ENCODE measurements at places on chromosomes 4 and X.

GRCh38 chr4:8403173-8403753 is 37.3 kb downstream of the ACOX3 start:
- peak; percentile 46 for DNase-seq

DNA sequence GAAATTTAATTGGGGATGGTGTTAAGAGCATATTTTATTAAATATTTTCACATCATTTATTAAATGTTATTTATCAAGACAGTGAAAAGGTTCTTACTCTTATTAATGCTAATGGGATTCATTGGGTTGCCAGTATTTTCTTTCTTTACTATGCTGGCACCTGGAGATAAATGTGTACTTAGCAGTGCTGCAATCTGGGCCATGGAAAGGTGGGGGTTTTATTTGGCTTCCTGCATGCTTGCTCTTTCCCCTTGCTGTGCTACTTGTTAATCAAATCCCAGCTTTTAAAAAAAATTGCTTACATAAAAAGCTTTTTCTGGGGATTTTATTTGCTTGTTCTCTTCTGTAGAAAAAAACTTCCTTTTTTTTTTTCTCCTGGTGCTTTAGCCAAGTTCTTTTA is 48.3 kb downstream of the ZAR1 start:
- peak; percentile 31 for DNase-seq

DNA sequence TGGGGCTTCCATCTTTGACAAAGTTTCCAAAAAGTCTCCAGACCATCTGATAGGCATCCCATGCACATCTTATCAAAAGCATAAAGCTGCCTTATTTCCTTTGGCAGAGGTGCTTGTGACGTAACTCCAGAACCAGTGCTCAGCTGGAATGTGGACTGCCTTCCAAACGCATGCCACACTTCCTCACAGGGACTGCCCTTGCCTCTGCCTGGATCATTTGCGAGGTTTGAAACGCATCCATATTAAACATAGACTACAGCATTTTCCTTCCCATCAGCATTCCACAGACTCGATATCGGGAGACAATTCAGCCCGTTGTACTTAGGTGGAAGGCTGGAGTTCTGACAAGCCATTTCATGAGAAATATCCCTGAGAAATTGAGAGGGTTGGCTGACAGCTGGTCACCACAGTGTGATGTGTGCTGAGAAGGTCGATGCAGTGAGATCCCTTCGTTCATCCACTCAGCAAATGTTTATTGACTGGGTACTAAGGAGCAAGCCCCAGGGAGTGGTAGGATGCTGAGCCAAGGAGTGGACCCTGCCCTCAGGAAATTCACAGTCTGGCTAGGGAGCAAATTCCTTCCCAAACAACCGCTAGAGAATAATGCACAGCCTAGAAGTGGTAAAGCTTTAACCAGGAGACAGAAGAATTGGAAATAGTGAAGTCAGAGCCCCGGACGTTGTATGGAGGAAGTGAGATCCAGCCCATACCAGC is 376.0 kb downstream of the BCOR start:
- no peak for DNase-seq

GRCh38 chrX:120769576-120770341 is 105.9 kb downstream of the CT47B1 start:
- peak; percentile 28 for DNase-seq

GRCh38 chr4:183256756-183257385 is 63.2 kb downstream of the CLDN22 start:
- DNase-seq: no peak

DNA sequence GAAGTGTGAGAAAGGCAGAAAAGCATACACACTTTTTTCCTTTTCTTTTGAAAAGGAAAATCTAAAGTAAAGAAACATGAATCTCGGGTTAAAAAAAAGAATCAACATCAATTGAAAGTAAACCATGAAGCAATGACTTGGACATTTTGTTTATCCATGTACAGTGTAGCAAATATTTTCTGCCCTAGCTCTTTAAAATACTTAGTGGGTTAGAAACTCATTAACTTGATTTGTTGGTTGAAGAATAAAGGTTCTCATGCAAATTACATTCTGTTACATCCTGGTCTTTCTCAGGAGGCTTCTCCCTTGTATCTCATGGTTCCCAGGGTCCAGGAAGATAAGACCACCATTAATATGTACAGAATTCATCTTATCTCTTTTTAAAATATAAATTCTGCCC is 9.0 kb upstream of the MEPE start:
- DNase-seq: no peak

GRCh38 chrX:115958687-115959359 is 211.7 kb upstream of the AGTR2 start:
- no peak for DNase-seq

DNA sequence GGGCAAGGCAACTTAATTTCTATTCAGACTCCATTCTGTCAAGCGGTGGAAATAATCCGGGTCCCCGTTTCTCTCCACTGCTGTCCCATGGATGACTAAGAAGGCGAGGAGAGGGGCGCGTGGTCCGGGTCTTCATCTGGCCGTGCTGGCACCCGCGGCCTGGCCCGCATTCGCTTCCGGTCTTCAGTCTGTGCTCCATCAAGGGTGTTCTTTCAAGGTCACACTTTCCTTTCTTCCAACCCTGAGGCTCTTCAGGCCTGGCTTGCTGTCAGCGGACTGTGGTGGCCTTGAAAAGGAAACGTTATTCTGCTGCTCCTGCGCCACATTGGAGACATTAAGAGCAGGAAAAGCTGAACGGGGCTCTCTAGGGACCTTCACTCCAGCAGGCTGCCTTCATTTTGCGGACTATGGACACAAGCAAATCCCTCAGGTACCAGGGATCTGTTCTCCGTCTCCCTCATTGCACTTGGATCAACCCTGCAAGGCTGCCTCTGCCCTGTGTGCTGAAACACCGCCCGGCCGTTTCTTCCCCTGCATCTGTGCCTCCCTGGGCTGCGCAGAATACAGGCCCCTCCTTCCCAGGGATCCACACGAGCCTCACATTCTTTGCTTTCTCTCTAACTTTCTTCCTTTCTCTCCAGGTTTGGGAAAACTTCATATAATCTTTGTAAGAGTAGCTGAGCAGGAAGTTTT is 5.7 kb upstream of the SLC25A4 start:
- DNase-seq: no peak

DNA sequence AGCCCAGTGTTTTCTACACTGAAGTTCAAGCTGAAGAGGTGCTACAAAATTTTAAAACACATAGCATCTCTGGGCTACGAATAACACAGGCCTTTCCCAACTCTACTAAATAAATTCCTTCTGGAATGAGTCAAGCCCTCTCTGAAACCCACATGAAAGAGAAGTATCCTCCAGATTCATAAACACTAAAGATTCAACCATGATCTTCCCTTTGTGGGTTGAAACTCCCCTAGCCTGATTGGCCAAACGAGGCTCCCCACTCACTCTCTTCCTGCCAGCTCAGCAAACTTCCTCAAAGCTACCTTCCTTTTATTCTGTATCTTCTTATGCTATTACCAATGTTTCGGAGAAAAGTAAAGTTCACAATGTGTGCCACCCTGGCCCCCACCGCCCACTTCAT is 95.4 kb downstream of the NKX6-1 start:
- DNase-seq: no peak

DNA sequence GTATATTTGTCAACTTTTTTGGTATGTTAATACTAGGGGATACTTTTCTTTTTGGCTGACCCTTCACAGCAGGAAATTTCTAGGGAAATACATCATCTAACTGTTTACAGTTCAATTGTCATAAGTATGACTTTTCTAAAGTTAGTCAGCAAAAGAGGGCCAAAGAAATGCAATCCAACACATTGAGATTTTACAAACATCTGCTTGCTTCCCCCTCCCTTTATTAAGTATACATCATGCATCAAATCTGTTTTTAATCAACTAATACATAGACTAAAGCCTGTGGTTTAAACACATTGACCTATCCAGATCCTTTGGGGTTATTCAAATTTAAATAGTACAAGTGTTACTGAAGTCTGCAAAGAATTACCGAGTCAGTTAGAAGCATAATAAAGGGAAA is 93.9 kb downstream of the MID1 start:
- DNase-seq: no peak

GRCh38 chr4:176999935-177000543 is 207.3 kb upstream of the VEGFC start:
- no peak for DNase-seq

Data from NCI-H1105 (cell line).